ENCODE measurements at places on chromosomes 7 and 10.

- DNase-seq = no peak
Observed at GRCh38 chr10:13448216-13448615, 80.6 kb downstream of the BEND7 start.

DNA sequence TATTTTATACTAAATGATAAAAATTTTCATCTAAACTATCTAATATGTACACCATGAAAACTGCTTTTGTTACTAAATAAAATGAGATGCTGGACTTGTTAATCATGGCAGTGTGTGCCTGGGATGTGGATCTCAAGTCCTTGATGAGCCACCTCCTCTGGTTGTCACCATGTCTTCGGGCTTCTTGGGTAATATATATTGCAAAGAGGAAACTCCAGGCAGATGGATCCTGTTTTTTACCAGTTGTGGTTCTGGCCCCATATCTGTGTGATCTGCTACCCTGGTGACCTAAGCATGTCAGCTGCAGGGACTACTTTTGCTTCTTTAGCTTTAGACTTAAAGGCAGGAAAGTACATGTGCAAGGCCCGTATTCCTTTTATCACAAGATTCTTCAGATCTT, 46.2 kb downstream of the TMEM60 start:
- DNase-seq = no peak

DNA sequence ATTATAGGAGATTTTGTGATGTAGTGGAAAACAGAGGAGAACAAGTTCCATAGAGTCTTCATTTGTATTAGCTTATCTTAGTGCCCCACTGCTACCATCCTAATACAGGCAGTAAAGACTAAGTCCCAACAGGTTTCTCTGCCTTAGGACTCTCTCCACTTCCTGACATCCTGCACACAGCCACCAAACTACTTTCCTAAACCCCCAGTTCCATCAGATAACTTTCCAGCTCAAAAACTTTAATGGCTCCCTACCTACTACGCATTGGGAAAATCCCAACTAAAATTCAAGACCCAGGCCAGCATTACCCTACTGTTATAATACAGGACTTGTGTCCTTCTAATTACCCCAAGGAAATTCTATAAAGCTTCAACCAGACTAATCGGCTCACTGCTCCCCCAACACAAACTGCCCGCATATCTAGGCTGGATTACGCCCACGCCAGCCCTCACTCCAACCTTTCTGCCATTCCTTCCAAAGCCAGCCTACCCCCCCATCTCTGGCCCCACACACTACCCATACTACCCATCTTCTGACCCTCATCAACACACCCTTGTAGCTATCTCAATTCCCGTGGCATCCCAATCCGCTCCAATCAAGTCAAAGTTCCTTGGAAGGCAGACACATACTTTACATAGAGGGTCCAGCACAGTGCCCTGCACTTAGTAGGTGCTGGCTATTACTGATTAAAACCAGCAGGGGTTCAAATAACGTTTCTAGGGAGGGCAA, 1.4 kb downstream of the IDE start:
- no peak for DNase-seq

DNA sequence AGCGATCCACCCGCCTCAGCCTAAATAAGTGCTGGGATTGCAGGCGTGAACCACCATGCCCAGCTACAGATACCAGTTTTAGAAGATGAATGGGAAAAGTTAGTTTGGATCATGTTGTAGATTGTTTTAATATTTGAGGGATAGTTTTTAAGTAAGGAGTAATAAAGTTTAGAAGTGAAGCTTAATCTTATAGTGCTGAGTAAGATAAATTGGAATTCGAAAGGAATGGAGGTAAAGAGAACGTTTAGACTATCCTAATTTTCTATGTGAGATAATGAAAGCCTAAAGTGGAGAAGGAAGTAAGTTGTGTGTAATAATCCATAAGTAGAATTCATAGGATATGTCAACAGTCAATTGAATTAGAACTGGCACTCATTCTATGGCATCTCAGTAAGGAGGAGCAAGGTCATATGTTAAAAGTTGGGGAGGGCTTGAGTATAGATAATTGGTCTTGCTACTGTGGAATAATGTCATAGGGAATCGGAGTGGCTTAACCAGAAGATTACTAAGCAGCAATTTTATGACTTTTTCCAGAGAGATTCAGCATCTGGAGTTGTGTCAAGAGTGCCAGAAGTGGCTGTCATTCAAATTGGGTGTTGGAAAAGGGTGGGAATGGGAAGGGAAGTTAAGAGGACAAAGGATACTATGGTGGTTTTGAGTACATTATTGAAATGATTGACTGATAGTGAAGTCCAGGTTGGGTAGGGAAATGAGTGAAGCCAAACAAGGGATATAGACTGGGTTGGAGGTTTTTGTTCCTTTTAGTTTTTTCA, 12.1 kb downstream of the TAX1BP1 start:
- DNase-seq = no peak

- DNase-seq = no peak
Observed at GRCh38 chr7:39054731-39055130, 77.0 kb downstream of the POU6F2 start.

- no peak for DNase-seq
Observed at GRCh38 chr7:2760098-2760889, 72.3 kb downstream of the AMZ1 start.

DNA sequence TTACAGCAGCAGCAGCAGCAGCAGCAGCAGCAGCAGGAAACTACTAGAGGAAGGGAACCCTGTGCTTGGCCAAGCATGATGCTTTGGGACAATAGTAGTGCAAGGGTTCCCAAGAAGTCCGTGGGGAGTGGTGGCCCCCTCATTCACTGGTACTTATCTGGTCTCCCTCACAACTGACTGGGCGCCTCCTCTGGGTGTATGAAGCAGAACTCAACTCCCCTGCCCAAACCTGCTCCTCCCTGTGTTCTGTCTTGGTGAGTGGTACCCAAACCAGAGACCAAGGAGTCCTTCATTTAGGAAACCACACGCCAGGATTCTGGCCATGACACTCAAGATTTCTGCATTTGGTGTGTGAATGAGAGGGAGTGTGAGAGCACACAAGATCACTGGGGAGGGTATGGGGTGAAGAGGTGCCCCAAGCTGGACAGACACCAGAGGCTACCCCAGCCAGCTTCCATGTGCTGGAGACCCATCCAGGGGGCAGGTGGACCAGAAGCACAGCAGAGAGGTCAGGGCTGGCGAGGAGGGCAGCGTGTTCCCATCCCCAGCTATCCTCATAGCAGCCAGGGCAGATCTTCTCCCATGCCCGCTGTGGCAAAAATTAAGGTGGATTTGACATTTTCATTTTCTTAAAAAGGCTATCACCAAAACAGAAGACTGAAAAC, 10.6 kb upstream of the ZNF777 start:
- no peak for DNase-seq

DNA sequence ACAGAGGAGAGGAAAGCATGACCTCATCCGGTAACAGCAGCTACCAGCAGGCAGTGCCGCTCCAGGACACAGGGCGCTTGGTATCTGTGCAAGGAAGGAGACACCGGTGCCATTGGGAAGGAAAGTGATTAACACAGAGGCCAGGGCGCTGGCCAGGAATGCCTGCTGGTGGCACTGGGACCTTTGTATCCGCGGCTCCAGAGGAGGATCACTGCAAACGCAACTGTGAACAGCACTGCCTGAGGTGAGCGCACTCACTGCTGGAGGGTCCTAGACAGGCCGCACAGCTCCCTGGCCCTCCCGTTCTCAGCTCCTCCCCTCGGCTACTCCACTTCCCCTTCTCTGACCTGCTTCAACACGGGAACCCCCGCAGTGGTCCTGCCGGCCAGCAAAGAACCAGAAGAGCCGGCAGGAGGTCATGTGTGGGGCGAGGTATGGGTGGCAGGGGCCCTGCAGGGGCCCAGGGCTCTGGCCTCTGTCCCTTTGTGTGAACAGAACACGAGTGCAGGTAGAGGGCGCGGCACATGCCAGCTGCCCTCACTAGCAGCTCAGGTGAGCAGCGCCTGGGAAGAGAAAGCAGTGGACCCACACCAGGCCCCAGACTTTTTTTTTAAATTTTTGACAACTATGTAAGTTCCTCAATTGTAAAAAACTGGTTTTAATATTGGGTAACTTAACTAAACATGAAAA, 107.6 kb downstream of the VIPR2 start:
- DNase-seq = no peak

- no peak for DNase-seq
Observed at GRCh38 chr7:149799397-149800168, 26.2 kb upstream of the ZNF467 start.

GRCh38 chr10:124157271-124157681, 63.9 kb upstream of the CHST15 start:
- no peak for DNase-seq

- DNase-seq = no peak
Observed at GRCh38 chr10:79090134-79090803, 21.5 kb downstream of the ZMIZ1 start.

DNA sequence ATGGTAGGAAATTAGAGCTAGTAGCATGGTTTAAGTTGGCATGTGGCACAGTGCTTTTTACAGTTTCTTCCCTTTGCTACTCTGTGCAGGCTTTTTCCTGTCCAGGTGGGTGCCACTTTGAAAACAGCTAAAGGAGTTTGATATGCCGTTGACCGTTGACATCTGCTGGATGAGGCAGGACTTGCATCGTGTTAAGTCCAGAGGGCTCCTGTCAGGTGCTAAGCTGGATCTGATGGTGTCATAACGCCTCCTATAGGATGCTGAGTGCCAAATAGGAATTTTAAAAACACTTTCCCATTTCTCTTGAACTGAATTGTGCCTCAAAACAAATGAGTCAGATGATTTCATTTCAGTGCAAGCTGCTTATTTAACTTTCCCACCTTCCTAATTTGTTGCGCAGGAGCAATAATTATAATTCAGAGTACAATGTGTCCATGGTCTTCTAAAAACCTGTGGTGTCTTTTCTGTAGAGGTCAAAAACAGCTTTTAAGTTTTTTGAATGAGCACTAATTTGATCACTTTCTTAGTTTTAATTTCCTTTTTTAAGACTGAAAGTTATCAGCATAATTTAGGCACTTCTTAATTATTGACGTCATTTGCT, 178.3 kb downstream of the CDCA7L start:
- DNase-seq = peak; percentile 4

DNA sequence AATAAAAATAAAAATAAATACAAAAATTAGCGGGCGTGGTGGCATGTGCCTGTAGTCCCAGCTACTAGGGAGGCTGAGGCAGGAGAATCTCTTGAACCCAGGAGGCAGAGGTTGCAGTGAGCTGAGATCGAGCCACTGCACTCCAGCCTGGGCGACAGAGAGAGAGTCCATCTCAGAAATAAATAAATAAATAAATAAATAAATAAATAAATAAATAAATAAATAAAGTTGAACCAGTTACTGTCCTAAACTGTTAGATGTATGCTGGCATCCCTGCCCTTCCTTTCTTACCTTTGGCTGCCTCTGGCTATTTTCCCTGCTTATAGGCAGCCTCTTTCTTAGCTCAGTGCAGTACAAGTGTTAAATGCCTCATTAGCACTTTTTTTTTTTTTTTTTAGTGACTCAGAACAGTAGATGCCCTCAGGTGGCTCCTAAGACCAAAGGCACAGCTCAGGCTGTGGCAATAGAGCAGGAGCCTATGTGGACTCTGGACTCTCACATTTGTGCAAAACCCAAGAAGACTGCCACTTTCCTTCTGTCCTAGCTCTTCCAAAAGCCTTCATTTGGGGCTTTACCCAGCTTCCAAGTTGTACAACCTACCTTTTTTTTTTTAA, 30.6 kb upstream of the CABCOCO1 start:
- DNase-seq = no peak

- DNase-seq = no peak
Observed at GRCh38 chr7:41010418-41010817, 692.5 kb downstream of the INHBA start.

GRCh38 chr10:98077223-98077622, 46.8 kb upstream of the CRTAC1 start:
- no peak for DNase-seq

- no peak for DNase-seq
Observed at GRCh38 chr10:79220307-79220706, 127.0 kb upstream of the PPIF start.

DNA sequence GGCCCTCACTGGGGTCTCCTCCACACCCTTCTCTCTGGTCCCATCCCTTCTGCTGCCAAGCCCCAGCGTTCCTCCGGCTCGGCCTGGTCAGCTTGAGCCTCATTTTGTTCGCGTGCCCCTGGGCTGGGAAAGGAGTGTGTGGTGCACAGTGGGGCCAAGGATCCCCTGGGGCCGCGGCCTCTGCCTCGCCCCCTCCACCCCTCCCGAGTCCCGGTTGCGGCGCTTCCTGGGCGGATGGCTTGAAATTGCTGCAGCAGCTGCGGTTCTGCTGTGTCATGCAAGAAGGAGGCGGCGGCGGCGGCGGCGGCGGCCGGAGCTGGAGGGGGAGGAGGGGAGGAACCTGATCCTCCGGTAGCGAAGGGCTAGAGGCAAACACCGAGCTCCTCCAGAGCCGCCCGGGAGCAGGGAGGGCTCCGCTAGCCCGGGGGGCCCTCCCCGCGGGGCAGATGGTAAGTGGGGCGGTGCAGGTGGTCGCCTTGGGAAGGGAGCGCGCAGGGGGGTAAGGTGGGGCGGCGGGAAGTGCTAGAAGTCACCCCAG, 217.8 kb upstream of the MKLN1 start:
- peak; percentile 41 for DNase-seq

DNA sequence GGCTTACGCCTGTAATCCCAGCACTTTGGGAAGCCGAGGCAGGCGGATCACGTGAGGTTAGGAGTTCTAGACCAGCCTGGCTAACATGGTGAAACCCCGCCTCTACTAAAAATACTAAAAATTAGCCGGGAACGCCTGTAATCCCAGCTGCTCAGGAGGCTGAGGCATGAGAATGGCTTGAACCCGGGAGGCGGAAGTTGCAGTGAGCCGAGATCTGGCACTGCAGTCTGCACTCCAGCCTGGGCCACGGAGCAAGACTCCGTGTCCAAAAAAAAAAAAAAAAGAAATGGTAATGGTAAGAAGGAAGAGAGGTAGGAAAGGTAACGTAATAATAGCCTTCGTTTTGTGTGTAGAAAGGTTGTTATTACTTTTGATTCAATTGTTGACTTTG, 1.2 kb downstream of the HSPA14 start:
- DNase-seq = no peak

DNA sequence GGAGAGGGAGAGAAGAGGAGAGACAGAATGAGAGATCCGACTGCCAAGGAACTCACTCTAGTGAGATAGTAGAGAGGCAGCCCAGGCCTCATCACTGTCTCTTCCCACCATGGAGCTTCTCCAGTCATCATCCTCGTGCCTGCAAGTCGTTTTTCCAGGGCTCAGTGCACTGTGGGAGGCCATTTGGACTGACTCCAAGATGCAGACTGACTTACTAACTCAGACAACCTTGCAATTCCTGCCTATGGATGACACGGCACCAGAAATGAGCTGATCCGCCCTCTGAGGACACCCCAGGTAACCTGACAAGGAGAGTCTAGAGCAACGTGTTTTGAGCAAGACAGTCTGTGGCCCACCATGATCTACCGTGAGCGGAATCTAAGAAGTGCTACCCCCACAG, 154.9 kb downstream of the GLI3 start:
- no peak for DNase-seq

- no peak for DNase-seq
Observed at GRCh38 chr10:21675157-21675796, 141.2 kb downstream of the MLLT10 start.

GRCh38 chr10:31262672-31263071, 56.3 kb upstream of the ZEB1 start:
- no peak for DNase-seq

DNA sequence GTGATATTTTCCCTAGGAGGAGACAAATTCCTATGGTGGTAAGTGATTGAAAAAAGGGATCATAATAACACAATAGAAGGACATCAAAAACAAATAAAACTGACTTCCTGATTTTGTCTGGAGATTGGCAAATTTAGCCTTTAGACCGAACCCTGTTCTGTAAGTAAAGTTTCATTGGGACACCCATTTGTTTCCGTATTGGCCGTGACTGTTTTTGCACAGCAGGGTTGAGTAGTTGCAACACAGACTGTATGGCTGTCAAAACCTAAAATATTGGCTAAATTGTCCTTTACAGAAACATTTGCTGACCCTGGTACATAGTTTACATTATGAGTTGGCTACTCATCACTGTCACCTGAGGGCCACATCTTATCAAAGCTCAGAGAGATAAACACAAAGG, 168.6 kb downstream of the PRKCQ start:
- DNase-seq = no peak
